PC-3 (cell line): ENCODE measurements at places on chromosomes 4 and X. TPM values are rescaled to one million over a fixed set of nuclear protein-coding genes. Genes with fewer than 3 reads are reported as not detected.

DNA sequence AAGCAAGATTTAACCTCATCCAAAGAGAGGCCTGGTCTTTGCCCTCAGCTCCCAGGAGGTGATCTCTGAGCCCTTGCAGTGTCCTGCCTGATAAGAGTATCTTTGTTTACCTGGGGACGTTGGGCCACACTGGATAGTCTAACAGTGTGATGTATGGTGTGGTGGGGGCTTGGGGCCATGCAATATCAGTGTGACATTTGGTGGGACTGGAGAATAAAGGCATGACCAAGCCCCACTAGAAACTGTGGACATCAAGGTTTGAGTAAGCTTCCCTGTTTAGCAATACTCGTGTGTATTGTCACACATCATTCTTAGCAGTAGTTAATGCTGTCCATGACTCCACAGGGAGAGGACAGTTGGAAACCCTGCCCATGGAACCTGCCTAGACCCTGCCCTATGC, 34.4 kb downstream of the BBS12 start:
- no peak for DNase-seq

DNA sequence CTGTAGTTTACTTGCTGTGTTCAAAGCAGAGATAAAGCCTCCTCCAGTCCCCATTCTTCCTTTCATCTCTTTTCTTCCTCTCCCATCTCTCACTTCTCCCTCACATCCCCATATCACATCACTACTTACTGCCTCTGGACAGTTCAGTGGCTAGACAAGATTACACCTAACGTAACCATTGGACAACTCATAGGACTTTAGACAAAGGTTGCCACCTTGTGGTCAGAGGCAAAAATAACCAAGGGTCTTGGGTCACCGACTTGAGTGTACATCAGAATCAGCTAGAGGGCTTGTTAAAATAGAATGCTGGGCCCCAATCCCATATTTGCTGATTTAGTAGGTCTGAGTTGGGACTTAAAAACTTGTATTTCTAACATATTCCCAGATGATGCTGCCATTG, 109.3 kb upstream of the DGKK start:
- DNase-seq = peak; percentile 74

DNA sequence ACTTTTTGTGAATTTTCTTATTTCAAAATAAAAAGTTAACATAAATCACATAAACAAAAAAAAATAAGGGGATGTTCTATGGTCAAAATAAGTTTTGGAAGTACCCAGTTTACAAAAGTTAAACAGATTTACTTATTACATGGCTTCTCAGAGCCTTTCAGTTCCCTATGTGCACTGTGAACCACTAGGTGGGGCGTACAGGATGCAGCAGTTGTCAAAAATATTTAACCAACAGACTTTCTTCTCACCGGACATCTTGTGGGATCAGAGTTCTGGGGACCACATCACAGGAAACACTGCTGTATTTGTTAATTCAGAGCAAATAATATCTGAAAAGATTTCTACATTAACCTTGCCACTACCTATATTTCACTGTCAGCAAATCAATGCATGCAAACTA, 74.1 kb downstream of the SMARCA1 start:
- no peak for DNase-seq

DNA sequence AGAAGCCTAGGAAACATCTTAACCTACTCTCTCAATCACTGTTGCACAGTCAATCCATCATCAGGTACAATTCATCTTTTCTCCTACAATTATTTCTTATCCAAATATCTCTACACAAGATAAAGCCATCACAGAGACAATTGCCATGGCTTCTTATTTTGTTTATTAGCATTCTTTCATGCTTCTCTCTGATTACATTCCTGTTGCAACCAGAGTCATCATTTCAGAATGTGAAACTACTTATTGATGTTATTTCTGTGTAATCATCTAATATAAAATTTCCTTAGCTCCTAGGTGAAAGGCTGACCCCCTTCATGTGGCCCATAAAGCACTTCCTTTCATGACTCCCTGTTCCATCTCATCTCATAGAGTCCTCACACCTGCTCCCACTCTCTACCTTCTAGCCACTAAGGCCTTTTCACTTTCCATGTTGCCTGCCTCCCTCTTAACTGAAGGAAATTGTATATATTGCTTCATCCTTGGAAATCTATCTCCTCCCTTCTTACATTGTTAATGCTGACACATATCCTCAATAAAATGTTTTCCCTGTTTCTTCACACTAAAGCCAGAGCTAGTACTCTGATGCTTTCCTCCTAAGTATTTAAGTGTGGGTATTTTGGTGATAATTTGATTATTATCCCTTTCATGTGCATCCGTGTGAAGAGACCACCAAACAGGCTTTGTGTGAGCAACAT, 829.9 kb downstream of the FAT4 start:
- DNase-seq = no peak

GRCh38 chrX:8043546-8043945, 116.3 kb upstream of the PNPLA4 start:
- DNase-seq = no peak

DNA sequence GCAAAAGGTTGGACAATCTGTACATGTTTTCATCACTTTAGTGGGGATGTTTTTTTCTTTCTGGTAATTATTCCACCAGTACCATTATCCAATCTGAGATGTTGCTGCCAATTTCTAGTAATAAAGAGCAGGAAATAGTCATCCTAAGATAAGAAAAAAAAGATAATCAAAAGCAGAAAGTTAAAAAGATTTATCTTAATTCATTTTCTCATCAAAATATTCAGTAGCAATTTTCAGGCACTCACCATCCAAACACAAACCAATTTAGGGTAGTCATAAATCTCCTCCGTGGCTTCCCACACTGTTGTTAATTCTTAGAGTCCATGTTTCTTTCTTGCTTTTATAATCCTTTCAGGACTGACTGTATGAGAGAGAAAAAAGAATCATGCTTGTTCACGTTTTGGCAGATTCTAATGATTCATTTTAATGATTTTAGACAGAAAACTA, 263.7 kb upstream of the UGT8 start:
- DNase-seq = no peak

The UBE2K gene
- total RNA-seq = 30.1 and 38.9 TPM in 2 replicates

The RTL9 gene
- 0.23 and 0.29 TPM in 2 replicates for total RNA-seq

The SUPT20HL1 gene
- total RNA-seq = not detected in 2 replicates

The ARHGAP6 gene
- 2.1 and 2.8 TPM in 2 replicates for total RNA-seq

The PCDH18 gene
- 1.6 and 2.0 TPM in 2 replicates for total RNA-seq

The CXorf58 gene
- total RNA-seq = not detected in 2 replicates

The F8 gene
- total RNA-seq = 0.91 and 1.1 TPM in 2 replicates
